ENCODE measurements at places on chromosomes 4 and X.

DNA sequence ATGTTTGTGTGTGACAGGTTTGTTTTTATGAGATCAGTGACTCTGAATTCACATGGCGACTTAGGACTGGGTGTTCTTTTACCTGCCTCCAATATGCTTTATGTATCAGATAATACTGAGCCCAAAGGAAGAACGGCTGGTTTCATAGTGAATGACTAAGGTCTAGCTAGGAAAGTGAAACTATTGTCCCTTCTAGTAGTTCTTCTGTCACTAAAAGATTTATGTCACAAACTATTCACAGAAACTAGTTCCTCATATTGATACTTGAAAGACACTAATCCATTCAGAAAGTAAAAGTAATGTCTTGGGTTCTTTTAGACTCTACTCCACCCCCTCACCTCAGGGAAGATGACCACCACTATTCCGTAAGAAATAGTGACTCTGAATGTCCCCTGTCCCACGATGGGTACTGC is 81.7 kb downstream of the EGF start:
- no peak for DNase-seq

- DNase-seq = no peak
These were observed 84.5 kb downstream of the HPGD start for GRCh38 chr4:174437749-174438148.

GRCh38 chrX:24276015-24276414 is 37.9 kb downstream of the SUPT20HL2 start:
- DNase-seq = no peak

- no peak for DNase-seq
These were observed 248.6 kb downstream of the HNRNPD start for GRCh38 chr4:82124932-82125786.

GRCh38 chr4:164892018-164892417 is 15.0 kb downstream of the APELA start:
- no peak for DNase-seq

DNA sequence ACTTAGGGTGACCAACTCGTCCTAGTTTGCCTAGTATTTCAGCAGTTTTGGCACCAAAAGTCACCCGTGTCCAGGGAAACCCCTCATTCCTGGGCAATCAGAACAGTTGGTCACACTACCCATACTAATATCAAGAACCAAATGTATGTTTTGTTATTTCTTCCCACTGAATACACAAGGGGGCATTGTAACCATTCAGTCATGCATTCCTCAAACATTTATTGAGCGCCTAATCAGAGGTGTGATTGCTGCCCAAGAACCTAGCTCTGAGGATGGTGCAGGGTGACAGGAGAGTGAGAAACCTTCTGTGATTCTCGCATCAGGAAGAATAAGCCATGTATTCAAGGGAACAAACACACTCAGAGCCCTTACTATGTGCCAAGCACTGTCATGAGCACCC is 69.8 kb upstream of the RAI2 start:
- no peak for DNase-seq

- no peak for DNase-seq
These were observed 94.6 kb downstream of the COX18 start for GRCh38 chr4:72974694-72975487.

DNA sequence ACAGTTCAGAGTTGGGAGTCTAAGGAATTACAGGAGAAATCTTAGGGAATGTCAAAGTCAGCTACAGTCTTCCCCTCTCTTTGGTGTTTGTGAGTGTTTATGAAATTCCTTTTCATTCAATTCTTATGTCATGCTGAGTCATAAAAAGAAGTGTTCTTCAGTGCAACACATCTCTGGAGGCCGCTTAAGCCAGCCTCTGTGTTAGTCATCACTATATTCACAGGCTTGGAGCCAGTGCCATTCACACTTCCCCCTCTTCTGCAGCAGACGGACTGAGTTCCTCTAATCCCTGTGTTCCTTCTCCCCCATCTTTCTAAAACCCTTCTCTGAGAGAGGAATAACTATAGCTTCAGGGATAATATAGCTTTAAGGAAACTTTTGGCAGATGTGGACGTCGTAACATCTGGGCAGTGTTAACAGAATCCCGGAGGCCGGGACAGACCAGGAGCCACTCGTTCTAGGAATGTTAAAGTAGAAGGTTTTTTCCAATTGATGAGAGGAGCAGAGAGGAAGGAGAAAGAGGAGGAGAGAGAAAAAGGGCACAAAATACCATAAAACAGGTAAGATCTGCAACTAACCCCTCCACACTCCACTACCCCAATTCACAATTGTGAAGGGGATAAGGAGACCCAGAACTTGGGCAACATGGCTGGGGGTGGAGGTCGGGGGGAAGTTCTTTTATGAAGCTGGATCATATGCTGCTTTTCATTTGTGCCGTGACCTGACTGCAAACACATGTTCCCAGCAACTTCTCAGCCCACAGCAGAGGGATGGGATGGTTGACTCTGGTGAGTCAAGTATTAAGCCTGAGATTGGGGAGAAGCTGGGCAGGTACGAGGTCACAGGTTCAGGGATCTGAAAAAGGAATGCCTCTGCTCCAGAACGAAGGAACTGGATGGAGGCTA is at the start of gene SRPX2:
Gene SRPX2 (plus strand): TSS at position 244 of the 905 bp plus-strand sequence. CDS start 2,124 bp downstream, outside the sequence.
- no peak for DNase-seq

DNA sequence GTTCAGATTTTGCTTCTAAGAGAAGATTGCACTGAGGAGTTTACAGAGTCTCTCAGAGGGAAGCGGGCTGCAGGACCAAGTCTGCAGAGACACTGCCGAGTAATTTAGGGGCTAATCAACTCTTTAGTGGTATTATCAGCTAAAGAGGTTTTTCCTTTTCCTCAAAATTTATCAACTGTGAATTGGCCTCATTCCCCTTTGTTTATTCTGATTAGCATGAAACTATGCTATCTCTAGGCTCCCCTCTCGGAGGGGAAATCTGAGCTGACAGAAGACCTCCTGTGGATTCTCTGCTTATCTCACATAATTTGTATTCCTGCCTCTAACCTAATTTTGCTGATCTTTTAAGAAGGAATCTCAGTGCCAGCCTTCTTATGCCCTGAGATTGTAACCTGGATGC is 201.0 kb downstream of the DCTD start:
- no peak for DNase-seq

GRCh38 chr4:60923075-60923474 is 277.1 kb upstream of the ADGRL3 start:
- DNase-seq = no peak

DNA sequence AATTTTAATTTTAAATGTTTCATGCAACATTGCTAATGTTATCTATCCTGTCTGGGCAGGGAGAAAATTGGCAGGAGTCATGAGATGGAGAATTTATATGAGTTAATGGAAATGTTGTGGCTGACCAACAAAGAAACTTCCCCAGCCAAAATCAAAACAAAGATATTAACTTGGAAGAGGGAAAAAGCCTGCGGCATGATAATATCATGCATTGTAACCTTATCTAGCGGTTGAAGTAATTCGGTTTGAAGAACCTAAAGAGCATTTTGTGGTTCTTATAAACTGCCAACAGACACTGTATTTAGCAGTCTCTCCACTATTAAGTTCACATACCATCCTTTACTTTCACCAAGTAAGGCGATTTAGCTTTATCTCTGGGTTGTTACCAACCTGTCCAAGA is 42.3 kb downstream of the DKK2 start:
- no peak for DNase-seq
